Astrocyte of the spinal cord (primary cell): ENCODE measurements at places on chromosomes 16 and 17.

DNA sequence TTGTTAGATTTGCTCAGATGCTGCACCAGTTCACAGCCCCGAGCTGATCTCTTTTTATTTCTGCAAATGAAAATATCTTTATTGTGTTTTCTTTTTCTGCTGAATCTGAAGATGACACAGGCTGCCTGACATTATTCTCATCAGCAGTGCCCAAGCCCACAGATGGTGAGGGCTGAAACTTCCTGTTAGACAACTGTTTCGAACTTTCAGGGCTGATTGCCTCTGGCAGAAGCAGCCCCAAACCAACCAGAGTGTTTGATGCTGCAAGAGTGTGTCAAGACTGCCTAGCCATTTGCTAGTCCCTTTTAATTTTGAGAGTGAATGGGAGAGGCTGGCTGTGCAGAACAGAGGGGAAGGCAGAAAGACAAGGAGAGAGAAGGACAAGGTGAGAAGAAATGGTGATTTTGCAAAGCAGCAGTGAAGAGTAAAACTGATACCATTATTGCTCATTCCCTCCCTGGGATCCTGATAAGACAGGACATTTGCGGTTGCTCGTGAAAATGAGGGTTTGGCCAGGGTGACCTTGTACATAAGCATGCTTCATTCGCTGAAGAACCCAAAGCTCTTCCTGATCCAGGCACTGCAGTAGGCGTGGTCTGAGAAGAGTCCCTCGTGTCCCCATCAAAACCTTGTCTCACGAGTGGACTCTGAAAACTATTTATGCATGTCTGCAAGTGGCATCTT lies 77.2 kb downstream of the TMEM114 start:
- DNase-seq, result no peak

DNA sequence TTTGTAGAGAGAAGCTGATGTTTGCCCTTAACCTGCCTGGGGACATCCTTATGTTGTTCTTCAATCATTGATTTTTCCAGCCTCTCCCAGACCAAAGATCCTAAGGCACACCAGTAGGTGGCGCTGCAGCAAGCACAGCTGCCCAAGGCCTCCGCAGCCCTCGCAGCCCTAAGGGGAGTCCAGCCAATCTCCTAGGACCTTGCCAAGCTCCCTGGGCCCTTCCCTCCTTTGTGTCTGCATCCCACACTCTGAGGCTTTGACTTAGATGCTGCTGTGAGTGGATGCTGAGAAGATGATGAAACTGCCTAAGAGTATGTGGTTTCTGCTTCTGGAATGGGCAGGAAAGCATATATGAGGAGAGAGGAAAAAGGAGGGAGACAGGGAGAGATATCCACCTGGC lies 47.1 kb downstream of the SPACA3 start:
- no peak for DNase-seq

DNA sequence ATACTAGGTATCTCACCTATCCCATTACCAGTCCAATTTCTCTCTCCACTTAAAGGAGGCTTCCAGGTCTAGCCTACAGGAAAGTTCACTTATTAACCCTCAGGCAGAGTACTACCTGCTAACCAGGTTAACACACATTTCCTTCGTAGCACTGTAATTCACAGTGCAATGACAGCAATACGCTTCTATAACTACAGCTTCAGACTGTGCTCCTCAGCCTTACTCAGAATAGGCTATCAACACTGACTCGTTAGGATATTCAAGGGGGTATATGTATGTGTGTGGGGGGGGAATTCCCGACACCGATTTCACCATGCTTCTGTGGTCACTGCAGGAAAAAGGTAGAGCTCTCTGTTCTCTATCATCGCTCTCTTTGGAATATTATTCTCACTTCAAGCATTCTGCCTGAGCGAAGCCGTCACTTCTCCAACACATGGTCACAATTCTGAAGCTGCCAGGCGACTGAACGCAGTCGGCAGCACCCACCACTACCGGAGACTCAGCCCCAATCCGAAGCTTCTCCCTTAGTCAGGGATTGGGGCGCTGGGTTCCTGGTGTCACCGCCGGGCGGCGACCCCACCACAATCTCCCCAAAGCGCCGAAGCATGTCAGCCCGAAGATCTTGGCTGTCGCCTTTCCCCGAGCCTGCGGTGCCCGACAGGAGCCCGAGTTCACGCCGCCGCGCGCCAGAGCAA lies 618 bp downstream of the GGA3 start:
- no peak for DNase-seq

- no peak for DNase-seq
Measured at GRCh38 chr17:53804437-53804836, 18.3 kb upstream of the KIF2B start.

GRCh38 chr16:84396537-84397008 lies 28.2 kb downstream of the ATP2C2 start:
- DNase-seq, result no peak

DNA sequence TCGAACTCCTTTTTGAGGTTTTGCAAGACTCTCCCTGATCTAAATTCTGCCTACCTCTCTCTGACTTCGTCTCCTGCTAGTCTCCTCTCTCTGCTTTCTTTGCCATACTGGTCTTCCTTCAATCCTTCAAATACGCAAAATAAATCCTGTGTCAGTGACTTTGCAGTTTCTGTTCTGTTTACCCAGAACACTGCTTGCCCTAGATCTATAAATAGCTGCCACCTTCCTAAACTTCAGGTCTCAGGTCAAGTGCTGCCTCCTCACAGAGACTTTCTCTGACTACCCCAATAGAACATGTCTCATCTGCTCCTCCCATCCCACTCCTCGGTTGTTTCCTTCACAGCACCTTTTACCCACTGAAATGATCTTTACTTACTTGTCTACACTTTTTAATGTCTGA lies 78.9 kb downstream of the TRIM37 start:
- DNase-seq, result no peak

DNA sequence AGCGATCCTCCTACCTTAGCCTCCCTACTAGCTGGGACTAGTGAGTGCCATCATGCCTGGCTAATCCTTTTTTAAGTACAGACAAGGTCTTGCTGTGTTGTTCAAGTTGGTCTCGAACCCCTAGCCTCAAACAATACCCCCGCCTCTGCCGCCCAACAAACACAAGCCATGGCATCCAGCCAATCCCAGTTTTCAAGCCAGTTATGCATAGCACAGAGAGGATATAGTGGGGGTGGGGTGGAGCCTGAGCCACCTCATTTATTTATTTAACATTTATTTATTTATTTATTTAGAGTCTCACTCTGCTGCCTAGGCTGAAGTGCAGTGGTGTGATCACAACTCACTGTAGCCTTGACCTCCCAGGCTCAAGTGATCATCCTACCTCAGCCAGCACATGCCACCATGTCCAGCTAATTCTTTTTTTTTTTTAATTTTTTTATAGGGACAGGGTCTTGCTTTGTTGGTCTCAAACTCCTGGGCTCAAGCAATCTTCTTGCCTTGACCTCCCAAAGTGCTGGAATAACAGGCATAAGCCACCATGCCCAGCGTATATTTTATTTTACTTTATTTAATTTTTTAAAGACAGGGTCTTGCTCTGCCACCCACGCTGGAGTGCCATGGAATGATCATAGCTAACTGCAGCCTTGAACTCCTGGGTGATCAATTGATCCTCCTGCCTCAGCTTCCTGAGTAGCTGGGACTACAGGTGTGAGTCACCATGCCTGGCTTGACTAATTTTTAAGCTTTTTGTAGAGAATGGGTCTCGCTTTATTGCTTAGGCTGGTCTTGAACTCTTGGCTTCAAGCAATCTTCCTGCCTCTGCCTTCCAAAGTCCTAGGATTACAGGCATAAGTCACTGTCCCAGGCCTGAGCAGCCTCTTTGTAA lies 26.2 kb upstream of the KLHL11 start:
- no peak for DNase-seq

- DNase-seq, result no peak
Measured at GRCh38 chr17:19651451-19652238, 3.1 kb downstream of the ALDH3A2 start.

DNA sequence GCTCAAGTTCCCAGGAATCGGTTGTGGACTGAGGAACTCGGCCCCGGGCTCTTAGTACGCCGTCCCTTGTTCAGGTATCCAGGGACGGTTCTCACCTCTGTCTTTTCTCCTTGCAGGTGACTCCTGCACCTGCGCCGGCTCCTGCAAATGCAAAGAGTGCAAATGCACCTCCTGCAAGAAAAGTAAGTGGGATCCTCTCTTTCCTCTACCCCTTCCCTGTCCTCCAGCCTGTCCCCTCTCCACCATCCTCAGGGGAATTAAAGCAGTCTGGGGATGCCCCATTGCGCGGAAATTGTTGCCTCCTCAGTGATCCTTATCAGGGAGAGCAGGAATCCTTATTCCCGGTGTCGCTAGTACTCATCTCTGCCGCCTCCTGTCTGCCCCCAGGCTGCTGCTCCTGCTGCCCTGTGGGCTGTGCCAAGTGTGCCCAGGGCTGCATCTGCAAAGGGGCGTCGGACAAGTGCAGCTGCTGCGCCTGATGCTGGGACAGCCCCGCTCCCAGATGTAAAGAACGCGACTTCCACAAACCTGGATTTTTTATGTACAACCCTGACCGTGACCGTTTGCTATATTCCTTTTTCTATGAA lies 585 bp downstream of the MT2A start:
- no peak for DNase-seq
